COLO829 (cell line): ENCODE measurements at places on chromosomes 16 and 17.
A peak's percentile ranks its signal among the peaks of the same experiment; 100 is the strongest.

DNA sequence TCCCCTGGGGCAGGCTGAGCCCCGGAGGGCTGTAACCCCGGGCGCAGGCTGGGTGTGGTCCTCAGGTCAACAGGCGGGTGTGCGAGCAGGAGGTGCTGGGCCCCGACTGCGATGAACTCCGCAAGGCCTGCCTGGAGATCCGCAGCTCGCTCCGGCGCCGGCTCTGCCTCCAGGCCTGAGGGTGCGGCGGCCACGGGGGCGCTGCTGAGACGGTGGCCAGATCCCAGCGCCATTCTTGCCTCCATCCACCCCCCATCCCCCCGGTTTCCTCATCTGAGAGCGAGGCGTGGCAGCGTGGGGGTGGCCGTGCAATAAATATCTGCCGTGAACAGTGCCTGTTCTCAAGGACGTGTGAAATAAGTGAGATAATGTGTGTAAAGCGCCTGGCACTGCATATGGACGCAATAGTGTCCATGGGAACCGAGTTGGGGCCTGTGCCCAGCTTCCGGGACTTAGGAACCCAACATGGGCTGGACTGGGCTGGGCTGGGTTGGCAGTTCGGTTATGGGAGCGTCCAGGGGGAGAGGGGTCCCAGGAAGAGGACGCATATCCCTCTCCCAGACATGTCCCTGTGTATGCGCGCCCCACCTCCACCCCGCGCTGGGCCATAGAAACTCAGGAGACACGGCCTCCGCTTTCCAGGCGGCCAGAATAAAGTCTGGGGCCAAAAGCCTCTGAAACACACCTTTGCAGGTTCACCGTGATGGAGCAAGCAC is 15.0 kb downstream of the ZNF213 start:
- DNase-seq, result no peak

- no peak for DNase-seq
Measured at GRCh38 chr17:43211123-43211479, 574 bp upstream of the TMEM106A start.

GRCh38 chr16:54805648-54806047 is 125.0 kb upstream of the IRX5 start:
- no peak for DNase-seq

- no peak for DNase-seq
Measured at GRCh38 chr17:83064732-83065659, 14.4 kb upstream of the METRNL start.

GRCh38 chr17:35731239-35731916 is at the start of gene RASL10B:
Gene RASL10B, plus strand, starts transcription at chr17:35731639. Its CDS starts 3,546 bp downstream, at chr17:35735185.
- DNase-seq, result peak; percentile 63

GRCh38 chr17:73630965-73631595 is 13.2 kb downstream of the SDK2 start:
- DNase-seq, result no peak

GRCh38 chr16:52621651-52622050 is 74.7 kb upstream of the TOX3 start:
- no peak for DNase-seq

- no peak for DNase-seq
Measured at GRCh38 chr17:45851464-45851863, 6.8 kb downstream of the SPPL2C start.

DNA sequence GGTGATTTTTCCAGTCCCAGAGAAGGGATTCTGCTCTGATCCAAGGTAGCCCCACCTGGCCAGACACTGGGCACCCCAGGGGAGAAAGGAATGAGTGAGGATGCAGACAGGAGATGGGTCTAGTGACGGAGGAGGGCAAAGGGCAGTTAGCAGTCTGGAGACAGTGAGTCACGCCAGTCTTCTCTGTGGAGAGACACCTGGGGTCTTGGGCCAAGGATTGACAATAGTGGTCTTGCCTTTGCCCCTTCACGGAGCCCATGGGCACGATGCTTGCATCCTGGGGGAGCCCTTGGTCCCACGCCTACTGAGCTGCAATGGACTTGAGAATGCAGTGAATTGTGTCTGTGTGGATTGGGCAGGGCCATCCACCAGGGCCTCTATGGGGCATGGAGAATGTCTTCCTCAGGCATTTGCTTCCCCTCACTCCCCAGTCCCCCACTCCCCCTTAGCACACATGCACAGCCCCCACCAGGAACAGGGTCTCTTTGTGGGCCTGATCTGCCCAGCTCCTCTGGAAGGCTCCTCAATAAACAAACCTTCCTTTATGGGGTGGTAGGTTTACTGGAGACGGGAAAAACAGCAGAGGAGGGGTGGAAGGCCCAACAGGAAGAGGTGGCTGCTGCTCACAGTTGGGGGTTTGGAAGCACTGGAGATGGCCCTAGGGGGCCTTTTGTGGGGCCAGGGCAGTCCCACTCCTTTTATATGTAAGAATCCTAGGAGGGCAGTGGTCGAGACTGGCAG is 1.4 kb downstream of the CHAD start:
- no peak for DNase-seq

- no peak for DNase-seq
Measured at GRCh38 chr16:83964684-83965443, 3.2 kb upstream of the NECAB2 start.

DNA sequence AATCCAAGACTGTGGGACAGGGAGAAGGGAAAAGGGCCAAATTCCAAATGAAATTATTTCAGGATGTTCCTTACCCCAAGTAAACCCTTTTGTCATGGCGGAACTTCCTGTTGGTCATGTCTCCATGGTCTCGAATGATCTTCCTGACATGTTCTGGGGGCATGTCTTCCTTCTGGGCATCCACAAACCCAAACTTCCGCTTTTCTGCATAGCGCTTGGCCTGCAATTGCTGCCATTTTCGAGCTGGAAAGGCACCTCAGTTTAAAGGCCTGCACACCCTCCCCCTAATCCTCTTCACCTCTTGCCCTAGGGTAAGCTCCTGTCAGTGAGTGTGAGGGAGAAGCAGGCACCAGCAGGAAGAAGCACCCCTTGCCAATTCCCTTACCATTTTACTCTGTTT is 1.2 kb downstream of the PRPF8 start:
- no peak for DNase-seq

GRCh38 chr17:16398270-16399267 is 16.8 kb upstream of the TRPV2 start:
- DNase-seq, result no peak

DNA sequence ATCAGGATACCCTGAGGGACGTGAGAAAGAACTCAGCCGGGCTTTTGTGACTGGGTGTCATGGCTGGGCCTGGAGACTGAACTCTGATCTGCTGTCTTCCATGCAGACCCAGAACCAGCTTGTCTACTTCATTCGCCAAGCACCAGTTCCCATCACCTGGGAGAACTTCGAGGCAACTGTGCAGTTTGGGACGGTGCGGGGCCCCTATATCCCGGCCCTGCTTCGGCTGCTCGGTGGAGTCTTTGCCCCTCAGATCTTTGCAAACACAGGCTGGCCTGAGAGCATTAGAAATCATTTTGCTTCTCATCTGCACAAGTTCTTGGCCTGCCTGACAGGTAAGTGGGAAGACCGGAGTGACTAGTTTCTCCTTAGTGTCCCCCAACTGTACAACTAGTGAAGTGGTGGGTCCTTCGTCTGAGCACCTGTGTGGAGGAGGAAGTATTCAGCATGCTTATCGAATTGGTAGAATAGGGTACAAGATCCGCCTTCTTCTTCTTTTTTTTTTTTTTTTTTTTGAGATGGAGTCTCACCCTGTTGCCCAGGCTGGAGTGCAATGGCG is 15.5 kb downstream of the DNAH2 start:
- no peak for DNase-seq

- DNase-seq, result no peak
Measured at GRCh38 chr17:13204607-13205237, 186.9 kb upstream of the ELAC2 start.

DNA sequence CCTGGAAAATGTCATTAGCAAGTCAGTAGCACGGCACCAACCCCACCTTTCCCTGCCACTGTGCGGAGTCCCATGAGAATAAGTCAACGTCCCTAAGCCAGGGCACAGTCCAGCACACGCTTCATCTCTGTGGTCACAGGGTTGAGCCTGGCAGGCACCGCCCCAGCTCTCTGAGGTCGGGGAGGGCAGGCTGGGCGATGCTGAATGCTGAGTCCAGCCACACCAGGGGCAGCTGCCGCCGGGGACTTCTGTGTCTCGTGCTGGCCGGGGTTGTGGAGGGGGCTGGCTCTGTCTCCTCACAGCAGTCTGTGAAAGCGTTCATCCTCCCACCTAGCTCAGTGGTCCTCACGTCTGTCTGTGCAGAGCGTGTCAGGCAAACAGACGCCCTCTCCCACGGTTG is 53.2 kb downstream of the BANP start:
- no peak for DNase-seq

DNA sequence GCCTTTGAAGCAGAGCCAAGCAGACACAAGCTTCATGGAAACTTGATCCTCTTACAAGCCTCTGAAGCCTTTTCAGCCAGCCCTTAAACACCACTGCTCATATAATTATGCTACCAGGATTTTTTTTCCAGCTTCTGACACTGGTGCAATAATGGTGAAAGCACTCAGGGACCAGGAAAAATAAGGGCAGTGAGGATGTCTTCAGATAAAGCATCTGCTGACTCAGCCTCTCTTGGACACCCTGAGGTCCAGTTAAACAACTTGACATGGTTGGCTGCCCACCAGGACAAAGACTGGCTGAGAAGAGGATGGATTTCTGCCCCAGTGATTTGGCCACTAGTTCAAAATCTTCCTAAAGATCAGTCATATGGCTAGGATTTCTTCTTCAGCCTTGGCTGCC is 124.2 kb upstream of the N4BP1 start:
- DNase-seq, result no peak

DNA sequence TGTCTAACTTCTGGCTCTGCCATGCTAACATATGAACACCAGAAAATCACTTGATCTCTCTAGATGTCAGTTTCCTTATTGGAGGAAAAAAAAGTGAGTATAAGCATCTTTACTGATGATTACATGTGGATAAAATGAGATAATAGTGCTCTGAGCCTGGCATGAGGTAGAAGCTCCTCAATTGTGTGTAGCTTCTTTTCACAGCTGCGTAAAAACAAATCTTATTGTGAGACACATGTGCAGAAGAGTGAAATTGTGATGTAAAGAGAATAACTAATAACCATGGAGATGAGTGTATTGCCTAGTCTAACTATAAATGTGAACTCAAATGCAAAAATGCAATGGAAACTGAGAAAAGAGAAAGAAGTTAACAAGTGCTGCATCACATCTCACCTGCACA is 44.7 kb downstream of the CDH11 start:
- no peak for DNase-seq

DNA sequence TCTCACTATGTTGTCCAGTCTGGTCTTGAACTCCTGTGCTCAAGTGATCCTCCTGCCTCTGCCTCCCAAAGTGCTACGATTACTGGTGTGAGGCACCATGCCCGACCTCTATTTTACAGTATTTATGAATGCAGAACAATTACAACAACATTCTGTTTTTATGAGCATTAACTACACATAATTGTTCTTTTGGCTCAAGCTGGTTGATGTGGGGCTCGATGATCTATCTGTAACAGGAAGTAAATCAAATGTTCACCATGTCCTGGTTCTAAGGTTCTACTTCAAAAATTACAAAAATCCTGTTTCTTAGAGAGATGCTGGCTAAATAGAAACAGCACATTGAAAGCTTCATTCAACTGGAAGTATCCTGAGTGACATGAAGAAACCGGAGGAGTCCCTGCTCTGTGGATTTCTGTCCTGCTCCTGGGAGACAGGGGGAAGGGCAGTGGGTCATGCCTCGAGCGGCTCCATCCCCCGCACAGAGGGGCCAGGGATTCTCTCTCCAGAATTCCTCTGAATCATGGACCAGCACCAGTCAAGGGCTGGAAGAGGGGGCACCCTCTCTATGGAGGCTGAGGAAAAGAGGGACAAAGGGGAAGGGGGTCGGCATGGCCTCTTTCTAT is 31.5 kb downstream of the FA2H start:
- DNase-seq, result no peak

- DNase-seq, result no peak
Measured at GRCh38 chr17:70139449-70139993, 29.8 kb upstream of the KCNJ2 start.

DNA sequence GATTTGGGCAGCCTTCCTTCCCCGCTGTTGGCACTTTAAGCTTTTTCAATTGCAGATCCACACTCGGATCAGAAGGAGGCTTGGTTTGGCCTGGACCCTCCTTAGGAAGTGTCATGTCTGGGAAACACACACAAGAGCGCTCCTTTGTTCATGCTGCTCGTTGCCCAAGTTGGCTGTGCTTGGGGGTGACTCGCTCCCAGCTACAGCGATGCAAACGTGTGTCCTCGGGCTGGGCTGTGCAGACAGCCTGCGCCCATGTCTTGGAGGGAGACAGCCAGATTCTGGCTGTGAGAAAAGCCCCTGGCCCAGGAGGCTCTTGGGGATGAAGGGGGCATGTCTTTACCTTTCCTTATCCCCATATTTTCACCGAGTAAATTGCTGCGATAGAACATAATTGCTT is 665.6 kb upstream of the EEF2KMT start:
- no peak for DNase-seq

GRCh38 chr17:58759522-58759921 is 3.9 kb downstream of the PPM1E start:
- no peak for DNase-seq

GRCh38 chr16:84505249-84506187 is 1.1 kb upstream of the MEAK7 start:
- DNase-seq, result no peak

DNA sequence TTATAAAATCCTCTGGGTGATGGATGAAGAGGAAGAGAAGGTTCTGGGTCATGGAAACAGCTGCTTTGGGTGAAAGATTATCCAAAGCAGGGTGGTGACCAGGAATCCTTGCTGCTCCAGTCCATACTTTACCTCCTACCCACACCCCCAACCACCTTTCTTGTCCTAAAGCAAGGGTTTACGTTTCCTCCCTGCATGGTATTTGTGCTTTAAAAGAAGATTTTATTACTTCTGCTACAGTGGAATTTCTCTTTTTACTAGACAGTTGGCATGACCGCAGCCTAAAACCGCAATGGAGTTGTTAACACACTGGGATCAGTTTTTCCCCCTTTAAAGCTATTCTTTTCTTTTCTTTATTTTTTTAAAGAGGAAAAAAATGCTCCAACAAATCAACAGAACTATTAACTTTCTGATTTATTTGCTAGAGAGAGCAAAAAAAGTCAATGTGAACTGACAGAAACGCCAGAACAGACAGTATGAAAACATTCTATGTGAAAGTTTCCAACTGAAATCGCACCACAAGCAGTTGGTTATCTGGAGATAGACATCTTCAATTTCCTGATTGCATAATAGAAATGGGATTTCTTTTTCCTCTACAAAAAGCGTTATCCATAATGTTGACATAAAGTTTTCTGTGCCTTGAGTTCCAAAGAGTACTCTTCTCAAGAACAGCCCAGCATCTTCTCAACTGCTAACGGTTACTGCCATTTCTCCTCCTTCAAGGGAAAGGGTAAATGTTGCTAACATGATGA is 236.0 kb downstream of the IRX3 start:
- DNase-seq, result no peak
